Regular cardiac myocyte (primary cell): ENCODE measurements at places on chromosomes 11 and 22. TPM values are rescaled to one million over a fixed set of nuclear protein-coding genes. Genes with fewer than 3 reads are reported as not detected.

The OR51L1 gene
- total RNA-seq, result not detected in 2 replicates

The PARVB gene
- 23.4 and 48.1 TPM in 2 replicates for total RNA-seq

The SLC25A18 gene
- total RNA-seq, result under 0.01 TPM in 1 of 2 replicates, not detected in the other

The EI24 gene
- 143 and 176 TPM in 2 replicates for total RNA-seq

The OR52K1 gene
- total RNA-seq, result not detected in 2 replicates
